GM04504 (cell line): ENCODE measurements at places on chromosomes 13 and 19.

DNA sequence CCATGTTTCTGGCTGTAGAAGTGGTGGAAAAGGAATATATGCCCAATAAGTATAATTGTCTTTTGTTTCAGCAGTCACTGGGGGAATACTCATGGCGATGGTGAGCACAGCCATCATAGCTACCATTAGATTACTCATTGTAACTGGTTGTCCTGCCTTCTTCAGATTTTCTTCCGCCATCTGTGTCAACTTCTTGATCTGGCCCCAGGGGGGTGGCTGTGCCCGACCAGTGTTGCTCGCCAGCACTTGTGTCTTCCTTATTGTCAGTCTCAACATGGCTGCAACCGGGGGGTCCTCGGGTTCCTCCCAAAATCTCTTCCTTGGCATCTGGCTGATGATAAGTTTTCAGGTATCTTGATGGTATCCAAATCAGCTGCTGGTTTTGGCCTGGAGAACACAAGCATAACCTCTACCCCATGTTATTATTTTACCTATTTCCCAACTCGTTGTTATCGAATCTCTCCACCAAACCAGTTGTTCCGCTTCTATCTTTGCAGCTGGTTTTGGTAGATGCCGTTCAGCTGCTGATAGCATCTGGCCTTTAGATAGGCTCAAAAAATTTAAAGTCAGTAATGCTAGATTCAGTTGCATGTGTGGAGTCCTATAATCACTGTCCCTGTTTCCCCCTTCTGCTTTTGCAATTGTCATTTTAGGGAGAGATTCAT is 23.0 kb upstream of the IL17D start:
- DNase-seq, result no peak

GRCh38 chr19:45125975-45126493 is 33.1 kb downstream of the PPP1R37 start:
- peak; percentile 19 for DNase-seq

GRCh38 chr13:21698817-21699679 is 28.2 kb downstream of the FGF9 start:
- no peak for DNase-seq

DNA sequence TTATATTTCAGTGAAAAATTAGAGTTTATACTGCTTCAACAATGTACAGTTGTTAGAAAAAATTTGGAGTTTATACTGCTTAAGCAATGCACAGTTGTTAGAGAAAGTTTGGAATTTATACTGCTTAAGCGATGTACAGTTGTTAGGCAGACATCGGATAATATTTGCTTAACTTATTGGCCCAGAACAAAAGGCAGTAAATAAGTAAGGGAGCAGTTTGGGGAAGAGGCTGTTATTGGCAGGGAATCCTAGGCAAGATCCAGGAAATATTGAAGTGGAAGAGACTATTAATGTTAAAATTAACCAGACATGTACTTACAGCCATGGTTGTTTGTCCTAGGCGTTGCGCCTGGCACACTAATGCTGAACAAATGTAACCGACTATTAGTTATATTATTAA is 166.9 kb downstream of the GPC5 start:
- no peak for DNase-seq

DNA sequence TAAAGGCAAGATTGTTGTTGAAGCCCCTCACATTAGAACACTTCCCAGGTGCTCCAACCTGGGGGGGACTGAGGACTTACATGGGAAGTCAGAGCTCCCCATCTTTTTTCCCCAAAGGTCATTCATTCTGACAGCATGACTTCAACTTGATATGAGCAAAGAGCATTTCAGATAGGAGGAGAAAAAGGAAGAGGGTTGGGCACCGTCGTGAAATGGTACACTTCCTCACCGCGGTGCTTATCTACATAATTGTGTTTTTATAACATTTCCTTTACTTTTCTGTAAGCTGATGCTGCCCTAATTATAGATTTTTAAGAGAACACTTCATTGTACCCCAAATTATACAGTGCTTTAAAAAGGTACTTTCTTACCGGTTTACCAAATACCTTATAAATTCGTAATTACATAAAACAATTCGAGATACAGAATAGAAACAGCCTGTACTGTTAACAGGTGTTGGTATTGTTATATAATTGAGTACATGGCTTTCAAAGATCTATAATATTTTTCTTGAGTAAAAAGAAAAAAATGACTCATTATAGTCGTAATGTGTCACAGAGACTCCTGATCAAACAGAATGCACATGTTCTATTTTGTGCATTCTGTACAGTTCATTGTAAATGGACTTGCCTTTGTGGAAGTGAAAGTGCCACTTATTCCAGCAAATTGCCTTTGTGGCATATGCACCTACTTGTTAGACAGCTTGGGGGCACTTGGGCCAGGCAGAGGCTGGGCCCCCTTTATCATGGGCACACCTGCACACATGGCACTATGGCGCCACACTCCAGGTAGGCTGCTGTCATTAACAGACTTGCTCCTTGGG is 81.8 kb downstream of the GGACT start:
- DNase-seq, result no peak

- no peak for DNase-seq
Observed at GRCh38 chr19:8584965-8585893, 8.0 kb upstream of the MYO1F start.

GRCh38 chr19:1465191-1466016 is 13.6 kb downstream of the C19orf25 start:
- no peak for DNase-seq

- no peak for DNase-seq
Observed at GRCh38 chr13:102089177-102089576, 312.7 kb downstream of the FGF14 start.

DNA sequence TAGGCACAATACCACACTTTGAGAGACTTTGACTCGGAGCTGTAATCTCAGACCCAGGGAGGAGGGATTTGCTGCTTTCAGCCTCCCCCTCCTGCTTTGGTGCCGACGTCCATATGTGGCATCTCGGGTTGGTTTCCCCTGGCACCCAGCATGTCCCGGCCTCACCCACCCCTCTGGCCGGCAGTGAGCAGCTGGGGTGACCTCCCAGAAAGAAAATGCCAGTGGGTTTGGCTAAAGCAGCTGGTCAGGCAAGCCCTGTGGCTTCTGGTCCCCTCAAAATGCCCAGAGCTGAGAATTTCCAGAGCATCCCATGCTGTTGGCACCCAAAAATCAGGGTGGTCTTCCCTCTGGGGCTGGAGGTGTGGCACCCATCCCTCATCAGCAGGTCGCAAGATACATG is 34.1 kb downstream of the INSR start:
- DNase-seq, result no peak

DNA sequence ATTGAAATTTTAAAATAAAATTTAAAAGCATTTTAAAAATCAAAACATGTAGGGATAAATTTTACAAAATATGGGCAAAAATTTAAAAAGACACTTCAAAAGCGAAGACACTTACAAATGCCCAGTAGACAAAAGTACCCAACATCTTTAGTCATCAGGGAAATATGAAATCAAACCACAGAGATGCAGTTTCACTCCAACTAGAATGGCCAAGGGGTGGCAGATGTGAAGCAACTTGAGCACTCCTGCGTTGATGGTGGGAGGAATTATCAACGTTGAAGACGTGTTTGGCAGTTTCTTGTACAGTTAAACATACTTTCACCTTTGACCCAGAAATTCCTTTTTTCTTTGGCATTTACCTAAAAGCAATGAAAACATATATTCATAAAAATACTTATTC is 518.0 kb upstream of the SGCG start:
- DNase-seq, result no peak

DNA sequence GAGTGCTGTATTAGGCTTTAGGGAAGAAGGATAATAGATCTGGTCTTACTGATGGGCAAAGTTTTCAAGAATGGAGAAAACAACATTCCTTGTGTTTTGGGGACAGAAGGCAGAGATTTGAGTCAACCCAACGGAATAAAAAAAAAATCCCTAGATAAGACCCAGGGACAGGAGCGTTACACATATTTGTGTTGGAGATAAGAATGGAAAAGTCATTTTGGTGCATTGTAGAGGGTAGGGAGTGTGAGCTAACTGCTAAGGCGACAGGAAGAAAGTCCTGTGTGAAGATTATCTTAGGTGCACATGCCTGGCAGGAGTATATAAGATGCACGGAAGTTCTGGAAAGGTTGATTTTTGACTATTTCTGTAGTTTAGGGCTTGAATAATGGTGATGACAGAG is 450.3 kb upstream of the ARGLU1 start:
- DNase-seq, result no peak

DNA sequence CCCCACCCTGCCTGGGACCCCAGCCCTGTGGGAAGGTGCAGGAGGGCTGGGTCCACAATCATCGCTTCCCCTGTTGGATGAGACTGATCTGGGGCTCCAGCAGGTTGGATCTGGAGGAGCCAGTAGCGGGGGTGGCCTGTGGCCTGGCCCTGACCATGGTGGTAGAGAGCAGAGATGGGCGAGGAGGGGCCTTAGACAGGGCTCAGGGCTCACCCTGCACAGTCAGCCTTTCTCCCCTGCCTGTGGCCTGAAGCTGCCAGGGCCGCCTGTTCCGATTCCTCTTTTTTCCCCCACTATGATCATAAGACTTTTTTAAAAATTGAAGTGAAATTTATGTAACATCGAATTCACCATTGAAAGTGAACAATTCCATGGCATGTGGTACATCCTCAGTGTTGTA is 18.2 kb downstream of the SIN3B start:
- DNase-seq, result no peak

- DNase-seq, result no peak
Observed at GRCh38 chr13:25992076-25992475, 59.7 kb downstream of the SHISA2 start.

DNA sequence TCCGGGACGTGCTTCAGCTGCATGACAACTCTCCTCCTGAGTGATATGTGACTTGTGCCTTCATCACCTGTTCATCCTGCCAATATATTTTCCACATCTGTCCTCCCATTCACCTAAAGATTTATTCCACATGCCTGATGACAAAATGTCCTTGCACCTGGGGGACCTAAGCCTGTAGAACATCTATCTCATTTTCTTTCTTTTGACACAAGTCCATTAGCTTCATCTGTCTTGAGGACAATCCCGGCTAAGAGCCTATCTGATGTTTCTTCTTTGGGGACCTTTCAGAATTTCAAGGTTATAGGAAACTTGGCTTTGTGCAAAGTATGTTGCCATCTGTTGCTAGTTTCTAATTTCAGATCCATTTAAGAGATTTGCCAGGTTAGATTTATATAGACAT is 41.1 kb downstream of the ITGBL1 start:
- no peak for DNase-seq

- no peak for DNase-seq
Observed at GRCh38 chr19:50633973-50634372, 5.7 kb downstream of the SYT3 start.

- DNase-seq, result no peak
Observed at GRCh38 chr13:113907635-113908617, 44.0 kb upstream of the GAS6 start.

GRCh38 chr19:15371786-15372380 is 7.7 kb downstream of the AKAP8 start:
- no peak for DNase-seq

GRCh38 chr19:54684527-54684926 is 21.7 kb downstream of the LILRB4 start:
- DNase-seq, result no peak

GRCh38 chr19:33408116-33408515 is 34.6 kb downstream of the CEBPG start:
- no peak for DNase-seq

DNA sequence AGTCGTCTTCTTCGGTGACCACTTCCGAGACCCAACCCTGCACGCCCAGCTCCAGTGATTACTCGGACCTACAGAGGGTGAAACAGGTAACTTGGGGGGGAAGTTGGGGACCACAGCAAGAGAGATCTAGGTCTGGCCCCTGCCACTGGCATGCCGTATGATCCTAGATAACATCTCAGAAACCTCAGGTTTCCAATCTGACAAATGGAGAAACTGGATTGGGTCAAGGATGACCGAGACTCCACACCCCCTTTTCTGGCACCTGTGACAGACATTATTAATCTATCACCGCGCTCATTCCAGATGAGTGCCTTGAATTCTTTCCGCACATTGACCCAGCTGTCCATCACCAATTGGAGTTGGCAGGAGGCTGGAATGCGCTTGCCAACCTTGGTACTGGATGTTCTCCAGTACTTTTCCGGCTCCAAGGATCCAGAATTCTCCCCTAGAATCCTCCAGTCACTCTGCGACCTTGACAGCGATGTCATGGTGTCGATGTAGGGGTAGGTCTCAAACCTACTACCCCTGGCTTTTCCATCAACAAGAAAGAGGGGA is 17.4 kb downstream of the VASP start:
- no peak for DNase-seq

- DNase-seq, result no peak
Observed at GRCh38 chr19:48631225-48631624, 6.0 kb downstream of the DBP start.

DNA sequence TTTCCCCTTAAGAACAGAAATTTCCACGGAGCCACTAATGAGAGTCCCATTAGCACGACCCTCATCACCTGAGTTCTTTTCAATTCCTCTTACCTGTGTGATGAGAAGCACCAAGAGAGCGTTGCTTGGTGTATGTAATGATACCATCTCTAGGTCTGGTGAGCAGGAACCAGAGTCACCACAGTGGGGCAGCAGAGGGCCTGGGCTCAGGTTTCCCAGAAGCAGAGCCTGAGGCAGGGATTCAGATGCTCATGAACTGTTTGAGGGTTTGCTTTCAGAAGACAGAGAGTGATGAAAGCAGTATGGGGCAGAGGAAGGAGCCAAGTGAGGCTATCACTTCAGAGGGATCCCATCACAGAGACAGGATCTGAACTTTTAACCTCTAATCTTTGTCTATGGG is 3.1 kb upstream of the PTPRH start:
- no peak for DNase-seq

DNA sequence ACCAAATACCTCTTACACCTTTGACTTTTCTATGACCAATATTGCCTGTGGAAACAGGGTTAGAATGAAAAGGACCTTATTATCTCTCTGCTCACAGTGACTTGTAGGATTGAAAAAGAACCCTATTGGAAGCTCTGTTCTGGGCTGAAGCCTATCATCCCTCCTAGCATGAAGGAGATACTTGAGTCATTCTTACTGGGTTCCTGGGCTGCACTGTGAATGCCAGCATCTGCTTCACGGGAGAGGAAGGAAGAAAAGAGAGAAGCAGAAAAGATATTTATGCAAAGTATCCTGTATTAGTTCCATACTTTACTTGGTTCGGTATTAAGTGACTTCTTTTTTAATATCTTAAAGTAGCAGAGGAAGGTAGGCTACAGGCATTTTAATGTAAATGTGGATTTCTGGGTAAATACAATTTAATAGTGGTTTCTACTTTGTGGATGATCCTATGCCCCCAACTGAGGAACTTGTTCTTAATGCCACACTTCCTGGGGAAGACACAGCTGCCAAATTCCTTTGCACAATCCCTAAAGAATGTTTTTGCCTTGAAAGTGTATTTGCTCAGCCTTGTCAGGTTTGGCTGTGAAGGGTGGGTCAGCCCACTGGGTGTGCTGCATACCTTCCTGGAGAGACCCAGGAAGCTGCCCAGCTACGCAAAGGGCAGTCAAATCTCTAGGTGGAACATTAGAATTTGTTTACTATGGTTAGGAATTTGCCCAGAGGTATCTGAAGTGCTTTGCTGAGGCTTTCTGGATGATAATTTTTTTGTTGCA is 13.7 kb upstream of the SCEL start:
- DNase-seq, result no peak

- DNase-seq, result no peak
Observed at GRCh38 chr19:41384351-41384750, 8.0 kb downstream of the TMEM91 start.
